ENCODE measurements at places on chromosomes 2 and 18.

- no peak for DNase-seq
These were observed 91.1 kb upstream of the NOL4 start for GRCh38 chr18:34315591-34316352.

DNA sequence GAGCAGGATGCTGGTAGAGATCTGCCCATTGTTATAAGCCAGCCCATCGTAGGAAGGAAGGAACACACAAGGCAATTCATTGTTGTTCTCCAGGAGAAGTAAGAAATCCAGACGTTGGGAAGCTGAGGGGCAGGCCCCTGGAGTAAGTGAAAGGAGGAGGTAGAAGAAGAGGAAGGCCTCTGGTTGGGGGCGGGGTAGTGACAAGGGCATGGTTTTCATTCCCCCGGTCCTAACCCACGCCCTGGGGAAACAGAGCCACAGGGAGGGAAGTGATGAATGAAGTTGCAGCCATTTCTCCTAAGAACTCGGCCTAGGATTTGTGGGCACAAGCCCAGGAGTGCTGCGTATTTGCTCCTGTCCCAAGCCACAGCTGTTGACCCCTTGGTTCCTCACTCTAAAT lies 18.0 kb downstream of the LBH start:
- DNase-seq, result no peak

GRCh38 chr2:238790833-238791230 lies 57.1 kb upstream of the TWIST2 start:
- no peak for DNase-seq

DNA sequence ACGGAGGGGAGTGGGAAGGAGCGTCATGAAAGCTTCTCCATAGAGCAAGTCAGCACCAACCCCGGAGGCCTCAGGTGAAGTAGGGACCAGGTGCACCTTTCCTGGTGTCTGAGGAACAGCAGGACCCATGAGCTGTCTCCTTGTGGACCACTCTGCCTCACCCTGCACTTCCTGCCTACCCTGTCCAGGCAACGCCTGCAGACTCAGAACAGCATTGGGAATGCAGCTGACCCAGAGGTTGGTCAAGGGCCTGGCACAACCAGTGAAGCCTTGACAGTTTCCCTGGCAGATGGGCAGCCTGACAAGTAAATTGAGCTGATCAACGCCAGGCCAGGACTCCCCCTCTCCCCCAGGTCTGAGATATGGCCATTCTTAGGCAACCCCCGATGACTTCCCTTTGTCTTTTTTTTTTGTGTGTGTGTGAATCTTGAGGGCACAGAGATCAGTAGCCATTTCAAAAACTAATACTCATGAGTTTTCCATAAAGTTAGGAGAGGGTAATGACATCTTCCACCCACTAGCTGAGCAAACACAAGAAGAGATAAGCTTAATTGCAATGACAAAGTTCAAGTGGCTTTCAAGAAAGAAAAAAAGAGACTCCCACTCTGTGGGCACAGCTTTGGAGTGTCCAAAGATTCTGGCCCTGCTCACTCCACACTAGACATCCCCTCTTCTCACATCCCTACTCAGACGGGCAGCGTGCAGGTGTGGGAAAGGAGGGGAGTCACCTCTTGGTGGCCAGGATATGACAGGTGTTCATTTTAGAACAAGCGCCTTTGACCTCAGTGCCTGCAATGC lies 3.5 kb upstream of the FABP1 start:
- no peak for DNase-seq

- DNase-seq, result no peak
These were observed 433.3 kb upstream of the SPHKAP start for GRCh38 chr2:228614741-228615140.

DNA sequence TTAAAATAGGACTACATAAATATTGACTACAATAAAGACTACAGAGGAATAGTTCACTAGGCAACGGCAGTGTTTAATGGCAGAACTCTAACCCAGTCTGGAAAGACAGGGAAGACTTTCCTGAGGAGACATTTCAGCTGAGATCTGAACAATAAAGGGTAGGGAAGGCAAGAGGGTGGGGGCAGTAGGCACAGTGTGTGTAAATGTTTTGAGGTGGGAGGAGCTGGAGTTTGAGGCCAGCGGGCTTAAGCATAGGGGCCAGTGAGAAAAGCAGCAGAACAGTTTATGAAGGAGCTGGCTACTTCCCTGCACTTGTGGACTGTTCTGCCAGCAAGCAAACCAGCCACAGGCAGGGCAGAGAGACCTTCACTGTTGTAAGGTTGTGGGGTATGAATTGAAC lies 76.6 kb upstream of the UGP2 start:
- no peak for DNase-seq

- DNase-seq, result no peak
These were observed 142.7 kb downstream of the KLHL14 start for GRCh38 chr18:32629981-32630700.

GRCh38 chr2:133054297-133054696 lies 384.3 kb upstream of the LYPD1 start:
- no peak for DNase-seq

Data from naive thymus-derived CD8-positive, alpha-beta T cell (primary cell).